ENCODE measurements at places on chromosomes 5 and 9.

DNA sequence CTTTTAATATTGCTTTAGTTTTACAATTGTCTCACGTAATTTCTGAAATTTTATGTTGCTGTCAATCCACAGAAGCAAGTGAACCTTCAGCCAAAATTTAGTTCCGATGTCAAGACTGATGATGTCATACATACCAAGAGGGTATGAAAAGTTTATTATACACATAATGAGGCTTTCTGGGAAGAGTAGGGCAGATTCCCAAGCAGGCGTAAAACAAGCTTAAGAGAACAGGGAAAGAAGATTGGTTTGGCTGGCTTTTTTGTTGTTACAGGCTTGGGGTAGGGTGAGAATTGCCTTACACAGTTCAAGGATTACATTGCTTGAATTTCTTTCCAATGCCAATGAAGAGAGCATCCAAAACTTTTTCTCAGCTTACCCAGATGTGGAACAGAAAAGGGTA is 1962.9 kb upstream of the CDH6 start:
- H3K27me3 ChIP-seq = no peaks in the 10 kb centered on the region
- no peak overlapping the region for H3K4me3 ChIP-seq
- DNase-seq = no peak
- no peaks in the 10 kb centered on the region for H3K36me3 ChIP-seq

DNA sequence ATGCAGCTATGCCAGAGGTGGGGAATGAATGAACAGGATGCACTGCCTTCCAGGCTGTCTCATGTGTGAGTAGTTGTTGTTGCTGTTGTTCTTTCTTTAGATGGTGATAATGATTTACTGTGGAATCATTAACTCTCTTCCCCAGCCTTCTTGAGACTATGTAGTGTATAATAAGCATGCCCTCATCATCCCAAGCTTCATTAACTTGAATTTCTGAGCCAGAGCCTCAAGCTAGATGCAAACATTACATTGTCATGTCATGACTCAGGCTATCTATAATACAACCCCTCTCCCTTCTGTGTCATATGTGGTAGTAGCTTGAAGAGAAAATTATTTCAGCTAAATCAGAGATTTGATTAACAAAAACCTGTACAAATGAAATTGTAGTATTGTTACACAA is 10.0 kb upstream of the ADAMTSL1 start:
- H3K27me3 ChIP-seq = no peaks in the 10 kb centered on the region
- peaks cover 11% of the 10 kb centered on the region for H3K4me1 ChIP-seq
- no peak for DNase-seq
- H3K4me3 ChIP-seq = no peak overlapping the region
- no peaks in the 10 kb centered on the region for H3K36me3 ChIP-seq
- H3K27ac ChIP-seq = no peak overlapping the region

DNA sequence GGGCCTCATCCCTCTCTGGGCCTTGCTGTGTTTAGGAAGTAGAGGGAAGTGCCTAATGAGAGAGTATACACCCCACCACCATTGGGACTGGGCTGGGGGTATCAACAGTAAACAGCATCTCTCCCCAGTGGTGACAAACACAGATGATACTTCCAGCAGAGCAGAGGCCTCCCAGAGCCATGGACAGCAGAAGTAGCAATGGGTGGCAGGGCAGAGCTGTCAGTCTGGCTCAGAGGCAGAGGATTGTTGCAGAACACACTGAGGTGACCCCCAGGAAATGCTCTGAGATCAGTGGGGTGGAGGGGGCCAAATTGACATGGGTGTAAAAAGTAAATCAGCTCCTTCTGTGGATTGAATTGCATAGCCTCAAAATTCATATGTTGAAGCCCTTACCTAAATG is 12.1 kb upstream of the P4HA2 start:
- no peaks in the 10 kb centered on the region for H3K27me3 ChIP-seq
- no peaks in the 10 kb centered on the region for H3K36me3 ChIP-seq
- no peak for DNase-seq
- H3K27ac ChIP-seq = no peak overlapping the region

- H3K36me3 ChIP-seq = no peaks in the 10 kb centered on the region
- no peak for DNase-seq
- H3K4me1 ChIP-seq = no peaks in the 10 kb centered on the region
- no peak overlapping the region for H3K27ac ChIP-seq
- H3K4me3 ChIP-seq = no peak overlapping the region
These were observed 621.0 kb downstream of the ACTL7B start for GRCh38 chr9:108234811-108235210.

DNA sequence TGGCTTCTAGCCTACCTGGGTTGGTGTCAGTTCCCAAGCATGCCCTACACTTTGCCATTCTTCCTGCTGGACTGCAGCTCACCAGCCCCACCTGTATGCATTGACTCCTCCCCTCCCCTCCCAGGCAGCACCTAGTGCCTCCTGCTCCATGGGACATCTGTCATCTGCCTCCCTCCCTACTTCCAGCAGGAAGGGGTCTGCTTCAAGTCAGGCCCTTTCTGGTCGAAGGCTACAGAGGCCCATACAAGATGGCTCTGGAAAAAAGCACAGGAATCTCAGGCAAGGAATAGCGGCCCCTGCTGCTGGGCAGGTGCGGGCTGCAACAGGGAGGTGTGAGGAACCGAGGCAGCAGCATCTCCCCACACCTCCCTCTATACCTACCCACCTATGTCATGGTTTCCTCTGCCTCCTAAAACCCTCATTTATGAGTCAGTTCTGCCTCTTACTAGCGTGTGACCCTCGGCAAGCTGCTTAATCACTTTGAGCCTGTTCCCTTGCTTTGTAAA is 19.7 kb downstream of the WWC1 start:
- no peak overlapping the region for H3K27ac ChIP-seq
- H3K4me1 ChIP-seq = peaks cover 23% of the 10 kb centered on the region
- no peak overlapping the region for H3K4me3 ChIP-seq

- H3K36me3 ChIP-seq = no peaks in the 10 kb centered on the region
- no peak overlapping the region for H3K4me3 ChIP-seq
- H3K27ac ChIP-seq = no peak overlapping the region
- no peaks in the 10 kb centered on the region for H3K27me3 ChIP-seq
These were observed 45.5 kb upstream of the TNFSF15 start for GRCh38 chr9:114851306-114851705.

DNA sequence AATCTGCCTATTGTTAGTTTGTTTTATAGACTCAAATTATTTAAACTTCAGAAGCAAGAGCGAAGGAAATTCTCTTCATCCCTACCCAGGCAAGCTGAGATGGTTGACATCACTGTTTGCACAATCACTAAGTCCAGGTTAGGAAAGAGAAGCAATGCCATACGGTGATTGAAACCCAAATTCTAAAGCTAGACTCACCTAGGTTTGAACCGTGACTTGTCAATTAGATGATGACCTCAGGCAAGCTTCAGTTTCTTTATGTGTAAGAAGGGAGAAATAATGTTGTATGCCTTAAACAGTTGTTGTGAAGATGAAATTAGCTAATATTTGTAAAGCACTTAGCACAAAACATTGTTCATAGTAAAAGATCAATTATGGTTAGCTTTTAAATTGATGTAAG is 96.5 kb upstream of the ANKRD55 start:
- no peaks in the 10 kb centered on the region for H3K36me3 ChIP-seq
- no peak for DNase-seq
- H3K27ac ChIP-seq = no peak overlapping the region
- peaks cover 10% of the 10 kb centered on the region for H3K4me1 ChIP-seq

DNA sequence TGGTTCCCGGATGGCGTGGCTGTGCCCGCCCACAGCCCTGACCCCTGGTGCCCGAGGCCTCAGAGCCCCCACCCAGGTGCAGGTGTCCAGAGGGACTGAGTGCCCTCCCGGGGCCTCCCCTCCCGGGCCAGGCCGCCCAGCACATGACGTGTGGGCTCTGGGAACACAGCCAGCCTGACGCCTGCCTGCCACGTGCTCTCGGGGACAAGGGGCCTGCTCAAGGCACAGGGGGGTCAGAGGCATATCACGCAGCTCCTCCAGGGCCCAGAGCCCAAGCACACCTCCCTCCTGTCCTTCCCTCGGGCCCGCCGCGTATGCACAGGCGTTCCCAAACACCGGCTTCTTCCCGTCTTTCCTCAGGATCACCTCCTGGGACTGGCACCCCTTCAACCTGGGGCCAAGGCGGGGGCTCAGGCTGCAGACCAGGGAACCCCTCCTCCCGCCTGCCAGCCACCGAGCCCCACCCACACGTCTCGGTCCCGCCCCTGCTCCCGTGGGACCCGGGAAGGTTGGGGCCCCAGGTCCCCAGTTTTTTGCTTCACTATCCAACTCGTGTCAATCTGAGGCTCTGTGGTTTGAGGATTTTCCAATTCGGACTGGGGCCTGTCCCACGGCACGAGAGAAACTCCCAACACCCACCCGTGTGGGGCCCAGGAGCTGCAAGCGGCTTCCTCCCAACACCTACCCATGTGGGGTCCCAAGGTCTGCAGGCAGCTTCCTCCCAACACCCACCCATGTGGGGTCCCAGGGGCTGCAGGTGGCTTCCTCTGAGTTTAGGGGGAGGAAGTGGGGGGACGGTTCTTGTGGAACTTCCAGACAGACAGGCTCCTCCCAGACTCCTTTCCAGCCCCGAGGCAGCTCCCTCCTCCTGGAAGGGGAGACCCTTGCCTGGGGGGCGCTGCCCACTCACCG is 1.5 kb downstream of the LCN10 start:
- no peak overlapping the region for H3K4me3 ChIP-seq
- no peak for DNase-seq
- H3K27me3 ChIP-seq = peaks cover 19% of the 10 kb centered on the region

DNA sequence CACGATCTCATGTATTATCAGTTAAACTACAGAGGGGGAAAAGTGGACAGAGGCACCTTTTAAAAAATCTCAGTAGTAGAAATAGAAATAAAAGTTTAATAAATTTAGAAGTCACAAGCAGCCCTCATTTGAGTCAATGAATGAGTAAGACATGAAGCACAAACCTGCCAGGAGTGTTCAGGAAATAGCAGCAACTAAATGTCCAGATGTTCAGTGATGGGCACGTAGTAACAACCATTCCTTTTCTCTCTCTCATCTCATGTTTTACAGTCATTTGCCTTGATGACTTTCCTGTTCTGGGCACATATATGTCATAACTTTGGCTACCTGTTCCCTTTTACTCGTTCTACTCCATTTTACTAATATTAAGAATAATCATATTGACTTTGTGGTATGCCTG is 17.7 kb downstream of the ISOC1 start:
- H3K27ac ChIP-seq = no peak overlapping the region
- H3K4me3 ChIP-seq = no peak overlapping the region
- no peaks in the 10 kb centered on the region for H3K36me3 ChIP-seq
- H3K27me3 ChIP-seq = no peaks in the 10 kb centered on the region

- H3K27me3 ChIP-seq = no peaks in the 10 kb centered on the region
- H3K4me3 ChIP-seq = no peak overlapping the region
- no peak for DNase-seq
These were observed 150.8 kb upstream of the ADCY2 start for GRCh38 chr5:7245121-7245651.

GRCh38 chr5:119287547-119288111 is 68.2 kb upstream of the TNFAIP8 start:
- H3K4me3 ChIP-seq = no peak overlapping the region
- peak overlapping the region; percentile 88 for H3K27ac ChIP-seq
- no peaks in the 10 kb centered on the region for H3K27me3 ChIP-seq
- no peaks in the 10 kb centered on the region for H3K36me3 ChIP-seq

GRCh38 chr5:172939071-172939470 is 20.2 kb upstream of the RPL26L1 start:
- no peak overlapping the region for H3K4me3 ChIP-seq
- H3K36me3 ChIP-seq = no peaks in the 10 kb centered on the region
- H3K27ac ChIP-seq = no peak overlapping the region
- DNase-seq = no peak
- no peaks in the 10 kb centered on the region for H3K27me3 ChIP-seq

DNA sequence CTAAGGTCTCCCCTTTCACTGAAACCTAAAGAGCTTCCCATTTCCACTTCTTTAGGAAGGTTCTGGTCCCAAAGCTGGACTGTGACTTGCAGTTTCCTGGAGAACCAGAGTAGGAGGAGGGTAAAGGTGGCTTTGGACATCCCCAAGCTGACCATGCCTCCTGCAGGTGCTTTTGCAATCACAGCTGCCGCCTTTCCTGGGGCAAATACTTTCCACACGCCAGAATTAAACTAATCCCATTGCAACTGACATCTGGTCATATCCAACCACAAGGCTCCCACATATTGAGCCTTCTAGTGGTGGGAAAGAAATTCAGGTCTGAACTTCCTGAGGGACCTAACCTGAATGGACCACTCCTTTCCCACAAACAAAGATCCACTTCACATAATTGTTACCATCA is 92.7 kb downstream of the NRG2 start:
- no peak overlapping the region for H3K27ac ChIP-seq
- no peak for DNase-seq
- peaks cover 22% of the 10 kb centered on the region for H3K27me3 ChIP-seq
- no peaks in the 10 kb centered on the region for H3K4me1 ChIP-seq
- no peaks in the 10 kb centered on the region for H3K36me3 ChIP-seq

DNA sequence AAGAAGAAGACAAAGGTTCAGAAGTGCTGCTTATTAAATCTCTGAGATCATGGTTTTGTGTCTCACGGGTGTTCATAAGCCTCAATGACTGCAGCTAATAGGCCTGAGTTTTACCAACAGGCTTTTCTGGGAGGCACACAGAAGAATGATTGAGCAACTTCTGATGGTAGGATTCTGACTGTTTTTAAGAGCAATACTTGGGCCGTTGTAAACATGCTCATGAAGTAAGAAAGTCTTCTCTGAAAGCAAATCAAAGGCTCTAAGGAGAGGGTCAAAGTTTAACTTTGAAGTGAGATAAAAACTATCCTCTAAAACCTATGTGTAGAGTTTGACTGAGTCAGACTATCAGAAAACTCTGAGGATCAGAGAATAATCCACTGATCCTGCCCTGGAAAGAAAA is 390.9 kb upstream of the DAB2 start:
- no peaks in the 10 kb centered on the region for H3K27me3 ChIP-seq
- no peaks in the 10 kb centered on the region for H3K36me3 ChIP-seq
- H3K27ac ChIP-seq = no peak overlapping the region
- no peaks in the 10 kb centered on the region for H3K4me1 ChIP-seq

DNA sequence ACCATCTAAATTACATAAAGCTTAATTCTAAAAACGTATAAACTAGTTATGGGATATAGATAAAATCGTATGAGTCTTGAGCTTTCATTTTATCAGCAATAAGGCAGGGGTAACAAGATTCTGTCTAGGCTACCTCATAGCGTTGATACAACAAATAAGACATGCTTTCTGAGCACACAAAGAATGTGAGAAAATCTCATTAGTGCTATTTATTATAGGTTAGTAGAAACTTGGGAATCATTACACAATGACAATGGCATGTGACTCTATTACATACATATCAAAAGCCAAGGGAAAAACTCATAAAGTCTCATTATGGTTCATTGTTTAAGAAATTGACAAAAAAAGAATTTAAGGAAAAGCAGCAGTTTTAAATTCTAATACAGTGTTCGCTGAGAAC is 448.6 kb downstream of the PLK2 start:
- H3K27ac ChIP-seq = no peak overlapping the region
- no peaks in the 10 kb centered on the region for H3K4me1 ChIP-seq
- H3K27me3 ChIP-seq = no peaks in the 10 kb centered on the region
- H3K36me3 ChIP-seq = no peaks in the 10 kb centered on the region
- DNase-seq = no peak

DNA sequence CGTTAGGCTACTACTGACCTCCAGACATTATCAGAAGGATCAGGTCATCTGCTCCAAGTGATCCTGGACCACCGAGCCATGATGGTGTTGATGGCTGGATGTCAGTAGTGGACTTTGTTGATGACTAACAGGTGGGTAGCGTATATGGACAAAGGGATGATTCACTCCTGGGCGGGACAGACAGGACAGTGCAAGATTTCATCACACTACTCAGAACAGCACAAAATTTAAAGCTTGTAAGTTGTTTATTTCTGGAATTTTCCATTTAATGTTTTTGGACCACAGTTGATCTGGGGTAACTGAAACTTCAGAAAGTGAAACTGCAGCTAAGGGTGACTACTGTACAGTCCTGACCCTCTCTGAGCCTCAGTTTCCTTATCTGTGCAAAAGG is 12.7 kb downstream of the PDGFRB start:
- no peaks in the 10 kb centered on the region for H3K27me3 ChIP-seq
- DNase-seq = peak; percentile 93
- peaks cover 81% of the 10 kb centered on the region for H3K4me1 ChIP-seq
- peak overlapping the region; percentile 99 for H3K27ac ChIP-seq
- peaks cover 4% of the 10 kb centered on the region for H3K36me3 ChIP-seq

Measured in astrocyte (in vitro differentiated cells and primary cell).